ENCODE measurements at places on chromosomes 2 and 18. TPM values are rescaled to one million over a fixed set of nuclear protein-coding genes. Genes with fewer than 3 reads are reported as not detected.

Gene CYS1
- 0.07 TPM for polyA plus RNA-seq

- no peak overlapping the region for H3K4me3 ChIP-seq
- H3K36me3 ChIP-seq: no peaks in the 10 kb centered on the region
- H3K27me3 ChIP-seq: no peaks in the 10 kb centered on the region
- peaks cover 28% of the 10 kb centered on the region for H3K4me1 ChIP-seq
Measured at GRCh38 chr18:3494245-3494526, 44.2 kb downstream of the TGIF1 start.

DNA sequence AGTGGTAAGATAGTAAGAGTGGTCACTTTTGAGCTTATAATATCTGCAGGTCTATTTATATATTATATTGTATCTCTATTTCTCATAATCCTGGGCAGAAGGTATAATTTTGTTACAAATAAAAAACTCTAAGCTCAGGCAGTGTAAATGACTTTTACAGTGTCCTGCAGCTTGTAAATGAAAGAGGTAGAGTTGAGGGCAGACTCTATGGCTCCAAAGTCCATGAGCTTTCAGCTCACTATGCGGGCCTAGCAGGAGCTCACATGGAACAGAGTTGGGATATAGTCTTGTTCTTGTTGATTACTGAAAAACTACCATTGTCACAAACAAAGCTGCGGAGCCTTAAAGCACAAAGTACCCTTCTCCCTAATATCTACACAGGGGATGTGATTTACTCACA, 361.4 kb downstream of the LNPK start:
- H3K4me1 ChIP-seq: no peaks in the 10 kb centered on the region
- no peaks in the 10 kb centered on the region for H3K27me3 ChIP-seq
- no peaks in the 10 kb centered on the region for H3K36me3 ChIP-seq
- H3K27ac ChIP-seq: no peak overlapping the region
- H3K4me3 ChIP-seq: no peak overlapping the region

Gene ALPI
- not detected for polyA plus RNA-seq

GRCh38 chr18:55523001-55523400, 65.0 kb downstream of the TCF4 start:
- no peak for DNase-seq
- no peaks in the 10 kb centered on the region for H3K36me3 ChIP-seq
- no peaks in the 10 kb centered on the region for H3K4me1 ChIP-seq
- no peak overlapping the region for H3K4me3 ChIP-seq
- no peak overlapping the region for H3K27ac ChIP-seq

- H3K4me1 ChIP-seq: no peaks in the 10 kb centered on the region
- H3K4me3 ChIP-seq: no peak overlapping the region
- no peaks in the 10 kb centered on the region for H3K36me3 ChIP-seq
- peaks cover 4% of the 10 kb centered on the region for H3K27me3 ChIP-seq
- DNase-seq: no peak
Measured at GRCh38 chr2:104236491-104236890, 617.4 kb upstream of the POU3F3 start.

GRCh38 chr2:49002750-49003149, 151.6 kb downstream of the FSHR start:
- H3K36me3 ChIP-seq: no peaks in the 10 kb centered on the region
- no peaks in the 10 kb centered on the region for H3K4me1 ChIP-seq
- H3K27me3 ChIP-seq: no peaks in the 10 kb centered on the region
- H3K27ac ChIP-seq: no peak overlapping the region
- no peak for DNase-seq

Gene POTEC
- polyA plus RNA-seq: not detected

Gene IL1RL1
- 5.2 TPM for polyA plus RNA-seq

DNA sequence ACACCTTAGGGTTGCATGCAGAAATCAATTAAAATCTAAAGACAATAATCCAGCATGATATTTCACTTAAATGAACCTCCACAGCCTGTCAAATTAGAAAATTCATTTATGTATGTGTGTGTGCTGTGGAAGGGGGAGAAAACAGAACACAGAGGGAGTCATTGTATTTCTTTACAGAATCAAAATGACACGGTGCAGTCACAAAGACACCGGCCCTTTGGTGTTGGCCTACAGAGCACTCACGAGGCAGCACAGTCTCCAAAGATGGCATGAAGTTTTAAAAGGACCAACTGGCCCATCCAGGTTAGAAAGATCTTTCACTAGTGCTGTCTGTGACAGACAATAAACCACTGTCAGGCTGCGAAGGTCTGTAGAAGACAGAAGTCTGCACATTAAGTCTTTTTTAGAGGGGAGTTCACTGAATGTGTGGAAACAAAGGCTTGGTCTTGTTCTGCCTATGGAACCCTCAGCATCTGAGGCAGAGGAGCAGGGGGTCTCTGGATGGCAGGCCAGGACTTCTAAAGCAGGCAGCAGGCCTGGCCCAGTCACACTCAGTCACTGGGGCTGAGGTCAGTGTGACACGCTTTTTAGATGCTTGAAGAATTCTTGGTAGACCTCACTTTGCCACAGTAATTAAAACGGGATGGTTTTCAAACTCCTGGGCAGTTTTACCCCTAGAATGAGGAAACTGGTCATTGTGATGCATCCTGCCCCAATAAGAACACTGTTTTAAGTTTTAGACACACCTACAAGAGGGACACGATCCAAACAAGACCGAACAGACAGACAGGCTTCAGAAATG, 184.9 kb downstream of the AFF3 start:
- H3K4me3 ChIP-seq: no peak overlapping the region
- no peak for DNase-seq
- peaks cover 5% of the 10 kb centered on the region for H3K4me1 ChIP-seq
- H3K27me3 ChIP-seq: no peaks in the 10 kb centered on the region
- H3K27ac ChIP-seq: no peak overlapping the region

DNA sequence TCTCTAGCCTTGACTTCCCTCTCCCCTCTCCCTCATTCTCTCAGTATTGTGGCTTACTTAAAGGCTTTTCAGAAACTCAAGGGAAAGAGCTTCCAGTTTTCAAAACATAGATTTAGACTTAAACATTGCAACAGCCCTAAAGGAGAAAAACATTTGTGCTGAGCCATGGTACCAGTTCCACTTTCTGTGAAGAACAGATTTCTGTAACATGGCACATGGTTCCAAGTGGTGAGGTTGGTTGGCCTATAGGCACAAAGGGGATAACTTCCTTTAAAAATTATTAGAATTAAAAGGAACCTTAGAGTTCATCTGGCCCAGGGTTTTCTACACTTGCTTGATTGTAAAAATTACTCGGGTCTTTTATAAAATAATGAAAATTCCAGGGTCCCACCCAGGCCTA, 138.6 kb upstream of the CDCA7 start:
- H3K36me3 ChIP-seq: peaks cover 2% of the 10 kb centered on the region
- DNase-seq: no peak
- no peaks in the 10 kb centered on the region for H3K4me1 ChIP-seq
- H3K4me3 ChIP-seq: no peak overlapping the region
- H3K27ac ChIP-seq: no peak overlapping the region

Gene MYO5B
- polyA plus RNA-seq: 12.4 TPM

Gene WDFY1
- polyA plus RNA-seq: 12.0 TPM

DNA sequence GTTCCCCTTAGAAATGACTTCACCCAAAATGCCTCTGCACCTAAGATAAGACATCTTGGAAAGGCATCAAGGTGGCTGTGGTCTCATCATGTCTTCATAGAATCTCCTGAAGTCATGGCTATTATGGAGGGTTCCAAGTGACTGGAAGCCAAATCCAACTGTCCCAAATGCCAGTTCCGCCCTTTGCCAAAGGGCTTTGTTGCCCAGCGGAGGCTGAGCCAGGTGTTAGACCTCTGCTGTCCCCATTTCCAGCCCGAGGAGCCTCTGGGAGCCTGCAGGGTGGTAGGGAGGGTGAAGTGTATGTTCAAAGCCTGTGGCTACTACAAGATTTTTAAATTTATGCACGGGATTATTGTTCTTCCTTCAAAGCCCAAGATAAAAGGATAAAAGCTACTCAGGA, 25.7 kb downstream of the RHOB start:
- DNase-seq: no peak
- no peak overlapping the region for H3K4me3 ChIP-seq
- no peaks in the 10 kb centered on the region for H3K36me3 ChIP-seq
- H3K27me3 ChIP-seq: no peaks in the 10 kb centered on the region
- peaks cover 24% of the 10 kb centered on the region for H3K4me1 ChIP-seq
- H3K27ac ChIP-seq: no peak overlapping the region
